ENCODE measurements at places on chromosomes 2 and 18.

- no peak for DNase-seq
Measured at GRCh38 chr2:240478346-240479110, 43.1 kb downstream of the GPC1 start.

DNA sequence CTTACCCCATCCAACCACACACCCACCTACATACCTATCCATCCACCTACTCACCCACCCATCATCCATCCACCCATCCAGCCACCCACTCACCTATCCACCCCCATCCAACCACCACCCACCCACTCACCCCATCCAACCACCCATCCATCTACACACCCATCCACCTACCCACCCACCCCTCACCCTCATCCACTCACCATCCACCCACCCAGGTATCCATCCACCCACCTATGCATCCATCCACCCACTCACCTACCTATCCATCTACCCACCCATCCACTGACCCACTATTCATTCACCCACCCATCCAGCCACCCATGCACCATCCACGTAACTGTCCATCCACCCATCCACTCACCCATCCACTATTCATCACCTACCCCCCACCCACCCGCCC, 194.8 kb downstream of the EIPR1 start:
- DNase-seq = no peak

DNA sequence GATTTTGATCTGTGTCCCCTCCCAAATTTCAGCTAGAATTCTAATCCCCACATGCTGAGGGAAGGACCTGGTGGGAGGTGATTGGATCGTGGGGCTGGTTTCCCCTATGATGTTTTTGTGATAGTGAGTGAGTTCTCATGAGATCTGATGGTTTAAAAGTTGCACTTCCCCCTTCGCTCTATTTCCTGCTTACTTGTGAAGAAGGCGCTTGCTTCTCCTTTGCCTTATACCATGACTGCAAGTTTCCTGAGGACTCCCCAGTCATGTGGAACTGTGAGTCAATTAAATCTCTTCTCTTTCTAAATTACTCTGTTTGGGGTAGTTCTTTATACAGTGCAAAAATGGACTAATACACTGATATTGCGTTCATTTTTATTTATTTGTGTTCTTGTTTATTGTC, 636.8 kb upstream of the LINC00305 start:
- DNase-seq = no peak

DNA sequence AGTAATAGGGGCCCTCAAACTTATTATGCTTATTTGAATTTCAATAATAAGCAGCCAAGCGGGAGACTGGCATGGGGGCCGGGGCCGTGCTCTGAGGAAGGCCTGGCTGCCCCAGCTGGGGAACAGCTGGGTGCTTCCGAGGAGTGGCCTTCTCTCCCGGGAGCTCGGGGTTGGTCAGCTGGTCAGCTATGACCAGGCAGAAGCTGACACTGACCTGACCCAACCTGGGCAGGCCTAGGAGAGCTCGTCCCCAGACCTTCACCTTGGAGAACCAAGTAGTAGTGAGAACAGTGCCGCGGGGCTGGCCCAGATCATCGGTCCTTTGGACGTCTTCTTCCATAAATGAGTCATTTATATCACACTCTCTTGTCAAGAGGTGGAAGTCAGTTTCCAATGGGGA, 36.1 kb downstream of the RRM2 start:
- DNase-seq = no peak

DNA sequence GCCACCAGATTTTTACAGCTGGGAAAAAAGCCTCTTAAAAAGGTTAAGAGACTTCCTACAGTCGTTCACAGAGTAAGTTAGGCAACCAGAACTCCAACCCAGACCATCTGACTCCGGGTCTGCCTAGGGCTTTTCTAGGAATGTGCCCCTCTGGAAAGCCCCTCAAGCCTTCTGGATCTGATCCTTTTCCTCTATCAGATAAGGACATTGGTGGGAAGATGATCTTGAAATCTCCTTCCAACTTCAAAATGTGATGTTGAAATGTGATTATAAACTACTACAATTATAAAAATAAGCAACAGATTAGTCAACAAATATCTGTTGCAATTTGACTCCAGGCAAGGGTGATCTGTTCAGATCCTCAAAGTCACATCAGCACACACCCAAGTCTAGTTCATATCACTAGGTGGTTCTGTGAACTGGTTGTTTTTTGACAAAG, 270.4 kb downstream of the ARHGAP15 start:
- no peak for DNase-seq

DNA sequence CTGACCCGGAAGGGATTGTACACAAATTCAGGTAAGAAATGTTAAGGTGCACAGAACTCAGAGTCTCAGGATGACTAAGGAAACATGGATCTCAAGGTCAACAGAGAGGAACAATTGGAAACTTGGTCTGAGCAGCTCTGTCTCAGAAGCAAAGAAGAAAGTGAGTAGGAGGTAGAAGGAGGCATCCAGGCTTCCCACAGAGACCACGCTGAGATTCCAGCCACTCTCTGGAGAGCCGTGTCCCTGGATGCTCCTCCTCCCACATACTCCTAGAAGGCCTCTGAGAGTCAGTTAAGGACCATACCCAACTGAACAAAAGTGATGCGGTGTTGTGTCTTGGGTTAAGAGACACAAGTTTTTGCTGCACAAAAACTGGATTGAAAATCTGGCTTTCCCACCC, 8.6 kb upstream of the PLB1 start:
- no peak for DNase-seq

- DNase-seq = no peak
Measured at GRCh38 chr18:56167366-56167765, 471.0 kb downstream of the TXNL1 start.

All from activated naive CD4-positive, alpha-beta T cell (primary cell).